Stimulated activated CD8-positive, alpha-beta memory T cell treated with anti-CD3 and anti-CD28 coated beads, Interleukin-15, amount 100 ng/mL, for 48 hours (primary cell): ENCODE measurements at places on chromosomes 7 and 10.

GRCh38 chr10:13351340-13351915, 3.3 kb upstream of the SEPHS1 start:
- DNase-seq = no peak

- DNase-seq = no peak
These were observed 68.8 kb downstream of the OSBPL3 start for GRCh38 chr7:24911213-24911603.

- DNase-seq = no peak
These were observed at the start of gene DLX5 for GRCh38 chr7:97024209-97025129. Gene DLX5, minus strand, starts transcription at chr7:97024831. Its CDS starts 208 bp downstream, at chr7:97024623.

DNA sequence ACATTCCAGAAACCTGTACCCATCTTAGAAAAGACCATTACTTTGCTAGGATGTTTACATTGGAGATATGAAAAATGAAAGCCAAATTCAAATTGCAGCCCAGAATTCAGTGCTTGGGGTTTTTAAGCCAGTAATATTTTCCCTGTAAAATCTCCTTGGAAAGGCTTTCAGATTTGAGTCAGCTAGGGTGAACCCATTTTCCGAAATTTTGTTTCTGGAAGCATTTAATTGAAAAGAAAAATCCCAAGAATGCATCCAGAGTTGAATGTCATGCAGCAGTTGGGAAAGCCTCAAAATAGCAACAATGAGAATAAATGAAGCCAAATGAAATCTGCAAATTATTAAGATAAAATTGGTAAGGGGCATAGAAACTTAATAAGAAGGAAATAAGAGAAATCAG, 106.4 kb downstream of the BMPER start:
- DNase-seq = no peak

DNA sequence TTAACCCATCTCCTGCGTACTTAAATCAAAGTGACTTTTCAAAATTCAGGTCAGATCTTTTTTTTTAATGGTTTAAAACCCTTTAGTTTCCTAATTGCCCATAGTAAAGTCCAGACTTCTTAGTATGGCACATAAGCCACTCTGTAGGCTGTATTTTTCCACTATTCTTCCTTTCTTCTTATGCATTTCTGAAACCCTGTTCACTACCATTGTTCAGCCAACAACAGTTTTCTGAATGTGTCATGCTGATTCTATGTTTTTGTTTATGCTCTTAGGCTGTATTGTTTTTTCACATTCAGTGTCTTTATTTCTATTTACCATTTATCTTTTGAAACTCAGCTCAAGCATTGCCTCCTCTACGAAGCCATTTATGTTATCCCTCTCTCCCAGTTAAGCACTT, 26.7 kb downstream of the CCSER2 start:
- no peak for DNase-seq
